Uterus (tissue), 4 donors: ENCODE measurements at places on chromosomes 5 and 9.
A peak's percentile ranks its signal among the peaks of the same experiment; 100 is the strongest.

GRCh38 chr5:52856564-52856963 is 68.8 kb downstream of the ITGA1 start:
- DNase-seq: no peak

DNA sequence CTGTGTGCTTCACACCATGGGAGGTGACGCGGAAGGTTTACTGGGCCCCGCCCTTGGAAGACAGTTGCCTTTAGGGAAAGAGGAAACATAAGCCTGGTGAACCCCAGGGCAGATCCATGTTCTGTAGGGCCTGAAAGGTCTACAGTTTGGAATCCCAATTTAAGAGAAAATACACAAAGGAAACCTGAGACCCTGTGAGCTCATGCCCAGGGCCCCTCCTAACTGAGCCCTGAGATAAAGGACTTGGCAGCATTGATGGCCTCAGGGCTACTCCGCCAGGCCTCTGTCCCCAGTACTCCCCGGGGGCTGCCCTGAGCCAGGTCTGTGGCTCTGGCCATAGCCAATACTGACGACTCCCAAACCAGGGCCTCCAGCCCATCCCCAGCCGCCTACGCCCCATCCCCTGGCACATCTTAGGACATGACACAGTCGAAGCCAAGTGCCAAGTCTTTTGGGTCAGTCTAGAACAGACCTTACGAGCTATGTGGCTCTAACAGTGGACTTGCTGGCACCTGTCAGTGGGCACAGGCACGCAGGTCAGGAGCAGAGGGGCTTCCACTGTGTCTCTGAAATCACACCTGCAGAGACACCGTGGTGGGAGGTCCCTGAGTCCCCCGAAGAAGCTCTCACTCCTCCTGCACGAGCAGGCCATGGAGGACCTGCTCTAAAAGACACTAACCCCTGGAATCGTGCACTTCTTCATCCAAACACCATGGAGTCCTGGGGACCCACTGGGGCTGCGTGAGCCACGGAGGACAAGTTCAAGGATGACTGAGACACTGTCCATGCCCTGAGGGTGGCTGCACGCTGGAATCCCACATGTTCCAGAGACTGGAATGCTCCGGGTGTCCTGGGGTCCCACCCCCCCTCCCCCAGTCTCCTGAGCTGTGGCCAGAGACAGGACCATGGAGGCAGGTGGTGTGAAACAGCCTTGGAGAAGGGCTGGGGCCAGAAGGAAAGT is 40.3 kb upstream of the BARHL1 start:
- no peak for DNase-seq

- DNase-seq: no peak
Measured at GRCh38 chr9:36151316-36152210, 15.0 kb downstream of the GLIPR2 start.

DNA sequence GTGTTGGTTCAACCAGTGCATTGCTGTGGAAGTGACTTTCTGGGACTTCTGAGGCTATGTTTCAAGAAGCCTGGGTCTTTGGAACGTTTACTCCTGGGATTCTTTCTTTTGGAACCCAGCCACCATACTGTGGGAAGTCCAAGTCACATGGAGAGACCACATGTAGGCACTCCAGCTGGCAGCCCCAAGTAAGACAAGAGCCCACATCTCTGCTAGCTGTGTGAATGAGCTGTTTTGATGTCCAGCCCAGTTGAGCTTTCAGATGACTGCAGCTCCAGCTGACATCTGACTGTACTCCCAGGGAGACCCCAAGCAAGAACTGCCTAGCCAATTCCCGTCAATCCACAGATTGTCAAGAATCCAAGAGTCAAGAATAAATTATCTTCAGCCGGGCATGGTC is 60.1 kb upstream of the SPATA31D4 start:
- DNase-seq: no peak

DNA sequence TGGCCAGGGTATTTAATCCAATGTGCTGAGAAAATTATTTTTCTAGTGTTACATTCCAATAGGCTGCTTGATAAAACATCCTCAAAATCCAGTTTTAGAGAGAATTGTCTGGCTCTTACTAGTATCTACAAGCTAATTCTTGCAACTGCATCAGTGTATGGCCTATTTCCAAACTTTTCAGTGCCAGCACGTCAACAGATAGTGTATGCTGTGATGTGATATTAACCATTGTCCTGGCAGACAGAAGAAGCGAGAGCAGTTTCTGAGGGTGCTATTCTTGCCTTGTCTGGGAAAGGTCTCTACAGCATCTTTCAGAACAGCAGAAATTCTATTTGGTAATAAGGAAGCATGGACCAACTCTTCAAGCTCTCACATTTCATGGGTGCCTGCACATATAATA is 174.2 kb upstream of the CDH12 start:
- no peak for DNase-seq

- no peak for DNase-seq
Measured at GRCh38 chr5:132814503-132815294, 1.6 kb downstream of the SOWAHA start.

- DNase-seq: no peak
Measured at GRCh38 chr5:122101636-122102285, 23.7 kb upstream of the LOX start.

DNA sequence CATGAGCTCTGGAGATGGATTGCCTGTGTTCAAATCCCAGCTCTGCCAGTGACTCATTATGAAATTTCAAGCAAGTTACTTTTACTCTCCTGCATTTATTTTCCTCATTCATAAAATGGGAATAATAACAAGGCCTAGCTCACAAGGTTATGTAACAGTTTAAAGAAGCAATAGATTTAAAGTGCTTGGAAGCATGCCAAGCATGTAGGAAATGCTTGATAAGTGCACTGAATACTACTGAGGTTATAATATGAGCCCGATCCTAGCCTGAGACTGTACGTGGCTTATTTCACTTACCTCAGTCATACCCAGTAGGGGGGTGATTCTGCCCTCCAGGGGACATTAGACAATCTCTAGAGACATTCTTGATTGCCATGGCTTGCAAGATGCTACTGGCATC is 734.1 kb upstream of the WWC1 start:
- no peak for DNase-seq

- no peak for DNase-seq
Measured at GRCh38 chr5:81665795-81666194, 85.1 kb downstream of the SSBP2 start.

DNA sequence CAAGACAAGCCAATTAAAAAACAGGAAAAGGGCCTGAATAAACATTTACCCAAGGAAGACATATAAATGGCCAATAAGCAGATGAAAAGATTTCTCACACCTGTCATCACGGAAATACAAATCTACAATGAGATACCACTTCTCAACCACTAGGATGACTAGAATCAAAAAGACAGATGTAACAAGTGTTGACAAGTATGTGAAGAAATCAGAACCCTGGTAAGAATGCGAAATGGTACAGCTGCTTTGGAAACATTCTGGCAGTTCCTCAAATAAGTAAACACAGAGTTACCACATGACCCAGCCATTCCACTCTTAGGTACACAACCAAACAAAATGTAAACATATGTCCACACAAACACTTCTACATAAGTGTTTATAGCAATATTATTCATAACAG is 32.5 kb downstream of the LEAP2 start:
- DNase-seq: no peak

DNA sequence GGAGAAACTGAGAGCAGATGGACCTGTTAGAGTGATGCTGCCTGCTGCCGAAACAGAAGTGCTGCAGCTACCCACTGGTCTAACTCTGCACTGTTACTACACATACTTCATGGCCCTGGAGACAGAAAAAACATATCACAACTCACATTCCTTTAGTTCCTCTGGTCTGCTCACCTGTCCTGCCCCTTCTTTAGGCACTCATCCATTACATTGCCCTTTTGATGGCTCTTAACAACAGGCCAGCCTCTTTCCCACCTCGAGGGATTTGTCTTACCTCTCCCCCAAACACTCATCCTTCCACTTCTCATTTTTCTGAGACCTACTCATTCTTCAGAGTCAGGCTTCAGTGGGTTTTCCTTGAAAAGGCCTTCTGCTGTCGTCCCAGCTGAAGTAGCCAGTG is 49.2 kb downstream of the KCTD16 start:
- no peak for DNase-seq

DNA sequence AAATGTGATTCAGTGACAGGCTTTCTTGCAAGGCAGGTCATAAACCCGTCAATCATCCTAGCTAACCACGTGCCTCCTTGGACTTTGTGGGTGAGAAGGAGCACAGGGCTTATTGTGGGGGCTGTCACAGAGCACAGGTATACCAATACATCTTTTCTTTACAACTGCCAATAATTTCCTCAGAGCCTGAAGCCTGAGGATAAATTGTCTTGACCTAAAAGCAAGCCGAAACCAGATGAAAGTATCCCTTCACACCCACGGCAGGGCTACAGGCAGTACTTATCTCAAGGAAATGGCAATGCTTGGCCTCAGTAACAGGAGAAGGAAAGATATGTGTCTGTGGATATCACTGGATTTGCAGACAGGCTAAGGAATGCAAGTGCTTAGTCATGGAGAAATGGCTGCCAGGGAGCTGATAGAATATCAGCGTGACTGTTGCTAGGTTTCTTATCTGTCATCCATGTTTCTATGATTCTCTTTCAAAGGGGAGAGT is 90.3 kb upstream of the ZNF366 start:
- DNase-seq: peak; percentile 29

DNA sequence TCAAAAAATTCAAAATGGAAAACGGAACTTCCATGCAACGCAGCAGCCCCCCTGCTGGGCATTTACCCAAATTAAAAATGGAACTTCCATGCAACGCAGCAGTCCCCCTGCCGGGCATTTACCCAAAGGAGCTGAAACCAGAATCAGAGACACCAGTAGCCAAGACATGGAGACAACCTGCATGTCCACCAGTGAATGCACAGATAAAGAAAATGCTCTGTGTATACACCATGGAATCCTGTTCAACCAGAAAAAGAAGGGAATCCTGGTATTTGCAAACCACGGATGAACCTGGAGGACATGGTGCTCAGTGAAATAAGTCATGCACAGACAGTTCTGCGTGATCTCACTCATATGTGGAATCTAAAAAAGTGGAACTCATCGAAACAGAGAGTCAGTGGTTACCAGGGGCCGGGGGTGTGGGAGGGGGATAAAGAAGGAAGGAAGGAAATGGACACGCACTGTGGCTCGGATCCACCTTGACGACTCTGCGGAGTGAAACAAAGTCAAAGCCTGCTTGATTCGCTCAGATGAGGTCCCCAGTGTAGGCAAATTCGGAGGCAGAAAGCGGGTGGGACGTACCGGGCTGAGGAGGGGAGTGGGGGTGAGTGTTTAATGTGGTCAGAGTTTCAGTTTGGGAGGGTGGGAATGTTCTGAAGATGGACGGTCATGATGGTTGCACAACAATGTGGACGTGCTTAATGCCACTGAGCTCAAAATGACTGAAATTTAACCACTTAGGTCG is 40.2 kb upstream of the EXOC3 start:
- no peak for DNase-seq

DNA sequence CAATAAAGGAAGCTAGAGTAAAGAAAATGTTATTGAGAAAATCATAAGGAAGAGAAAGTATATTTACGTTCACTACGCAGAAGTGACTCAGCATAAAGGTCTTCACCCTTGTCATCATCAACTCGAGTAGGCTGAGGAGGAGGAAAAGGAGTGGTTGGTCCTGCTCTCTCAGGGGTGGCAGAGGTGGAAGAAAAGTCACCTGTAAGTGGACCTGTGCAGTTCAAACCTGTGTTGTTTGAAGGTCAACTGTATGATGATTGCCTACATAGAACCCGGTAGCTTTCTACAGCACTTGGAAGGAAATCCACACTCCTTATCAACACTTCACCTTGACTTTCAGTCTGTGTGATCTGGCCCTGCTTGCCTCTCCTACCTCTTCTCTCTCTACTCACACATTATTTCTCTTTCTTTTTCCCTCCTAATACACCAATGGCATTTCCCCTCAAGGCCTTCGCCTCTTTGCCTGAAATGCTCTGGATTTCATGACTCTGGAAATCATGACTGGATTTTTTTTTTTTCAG is 109.3 kb upstream of the CPEB4 start:
- no peak for DNase-seq

GRCh38 chr9:113858282-113858681 is 17.8 kb upstream of the ZNF618 start:
- DNase-seq: no peak

DNA sequence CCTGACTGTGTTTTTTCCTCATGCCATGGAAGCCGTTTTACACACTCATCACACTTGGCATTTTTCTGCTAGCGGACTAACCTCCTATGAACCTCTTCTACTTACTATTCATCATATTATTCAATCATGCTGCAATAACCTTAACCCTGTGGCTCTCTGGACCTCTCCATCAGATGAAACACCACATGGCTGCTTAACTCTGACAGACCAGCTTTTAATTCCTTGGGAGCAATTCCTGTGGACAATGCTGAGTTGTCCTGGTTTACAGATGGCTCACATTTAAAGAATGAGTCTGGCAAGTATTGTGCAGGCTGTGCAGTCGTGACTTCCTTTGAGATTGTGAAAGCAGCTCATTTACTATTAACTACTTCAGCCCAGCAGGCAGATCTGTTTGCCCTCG is 9.0 kb downstream of the OR1J1 start:
- no peak for DNase-seq

DNA sequence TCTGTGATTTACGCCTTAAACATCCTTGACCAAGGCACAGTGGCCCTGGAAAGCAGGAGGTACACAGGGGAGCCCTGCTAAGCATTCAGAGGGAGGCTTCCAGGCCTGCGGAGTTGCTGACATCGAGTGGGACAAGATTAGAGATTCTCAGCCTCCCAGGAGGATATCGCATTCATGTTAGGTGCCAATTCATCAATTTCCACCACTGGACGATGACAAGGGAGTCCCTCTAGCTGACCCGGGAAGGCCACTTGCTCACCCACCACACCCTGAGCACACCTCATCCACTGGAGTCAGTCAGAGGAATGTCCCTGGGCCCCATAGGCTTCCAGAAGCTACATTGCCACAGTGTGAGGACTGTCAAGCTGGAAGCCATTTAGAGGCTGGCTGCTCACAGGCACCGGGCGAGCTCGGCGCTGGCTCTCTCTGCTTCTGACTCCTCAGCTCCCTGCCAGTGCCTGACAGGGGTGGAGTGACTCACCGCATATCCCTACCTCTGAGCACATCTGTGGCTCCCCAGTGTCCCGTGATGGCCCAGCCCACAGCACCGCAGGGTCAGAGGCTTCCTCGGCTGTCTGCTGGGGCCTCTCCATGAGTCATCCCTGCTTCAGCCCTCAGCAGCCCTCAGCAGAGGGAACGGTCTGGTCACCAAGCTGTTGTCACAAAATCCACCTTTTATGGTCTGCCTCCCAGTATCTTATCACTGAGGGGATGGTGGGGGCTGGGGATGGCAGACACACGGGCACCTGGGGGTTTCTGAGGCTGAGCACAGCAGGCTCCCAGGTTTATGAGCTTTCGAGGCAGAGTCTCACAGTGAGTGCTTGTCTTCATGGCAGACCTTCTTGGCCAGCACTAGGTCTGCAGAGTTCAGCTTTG is 117.5 kb downstream of the ZNF608 start:
- no peak for DNase-seq

DNA sequence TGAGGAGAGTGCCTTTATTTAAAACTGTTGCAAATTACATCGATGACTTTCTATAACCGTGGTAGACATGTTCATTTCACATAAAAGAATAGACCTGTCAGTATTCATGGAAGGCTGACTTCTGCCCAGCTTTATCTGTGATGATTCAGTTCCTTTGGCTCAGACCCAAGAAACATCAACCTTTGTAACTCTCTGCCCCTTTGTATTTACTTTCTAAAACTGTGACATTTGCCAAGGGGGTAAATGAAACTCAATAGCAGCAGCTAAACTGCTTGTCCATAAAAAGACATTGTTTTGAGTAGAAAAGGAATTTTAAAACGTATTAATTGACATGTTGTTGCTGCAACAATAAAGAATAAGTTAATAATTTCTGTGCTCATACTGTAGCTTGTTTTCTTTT is 137.8 kb upstream of the ANKH start:
- no peak for DNase-seq

GRCh38 chr5:34491251-34491620 is 164.9 kb upstream of the RAI14 start:
- no peak for DNase-seq
